DMS79 treated with DMSO at 0.1 percent for 48 hours (cell line): ENCODE measurements at places on chromosomes 16 and 17.

- DNase-seq = no peak
These were observed 29.0 kb downstream of the TIMM22 start for GRCh38 chr17:1025733-1026598.

GRCh38 chr17:1511290-1511689, 5.1 kb downstream of the INPP5K start:
- DNase-seq = no peak

DNA sequence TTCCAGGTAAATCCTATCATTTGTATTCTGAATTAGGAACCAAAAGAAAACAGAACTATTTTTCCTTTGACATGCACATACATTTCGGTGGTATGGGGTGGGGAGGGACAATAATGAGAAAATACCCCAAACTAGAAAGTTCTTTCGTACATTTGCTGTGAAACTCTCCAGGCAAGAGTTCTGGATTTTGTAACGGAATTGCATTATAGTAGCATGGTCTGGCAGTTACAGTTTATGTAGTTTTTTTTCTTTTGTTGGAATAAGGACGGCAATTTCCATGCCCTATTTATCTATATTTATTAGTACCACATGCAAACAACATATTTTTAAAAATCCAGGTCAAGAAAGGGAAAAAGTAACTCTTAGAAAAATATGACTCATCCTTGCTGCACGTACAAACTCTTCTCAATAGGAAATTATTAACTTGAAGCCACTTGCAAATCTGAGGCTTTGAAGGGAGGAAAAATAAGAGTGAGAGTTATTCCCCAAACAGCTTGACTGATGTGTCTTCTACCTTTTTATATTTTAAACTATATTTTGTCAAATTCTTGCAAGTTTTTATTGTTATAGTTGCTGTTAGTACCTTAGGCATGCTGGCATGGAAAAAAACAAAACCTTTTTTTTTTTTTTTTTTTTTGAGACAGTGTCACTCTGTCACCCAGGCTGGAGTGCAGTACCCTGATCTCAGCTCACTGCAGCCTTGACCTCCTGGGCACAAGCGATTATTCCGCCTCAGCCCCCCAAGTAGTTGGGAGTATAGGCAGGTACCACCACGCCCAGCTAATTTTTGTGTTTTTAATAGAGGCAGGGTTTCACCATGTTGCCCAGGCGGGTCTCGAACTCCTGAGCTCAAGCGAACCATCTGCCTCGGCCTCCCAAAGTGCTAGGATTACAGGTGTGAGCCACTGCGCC, 69.3 kb downstream of the WWP2 start:
- no peak for DNase-seq

- DNase-seq = peak; percentile 56
These were observed 408.7 kb downstream of the SLC39A11 start for GRCh38 chr17:72683506-72684404.

DNA sequence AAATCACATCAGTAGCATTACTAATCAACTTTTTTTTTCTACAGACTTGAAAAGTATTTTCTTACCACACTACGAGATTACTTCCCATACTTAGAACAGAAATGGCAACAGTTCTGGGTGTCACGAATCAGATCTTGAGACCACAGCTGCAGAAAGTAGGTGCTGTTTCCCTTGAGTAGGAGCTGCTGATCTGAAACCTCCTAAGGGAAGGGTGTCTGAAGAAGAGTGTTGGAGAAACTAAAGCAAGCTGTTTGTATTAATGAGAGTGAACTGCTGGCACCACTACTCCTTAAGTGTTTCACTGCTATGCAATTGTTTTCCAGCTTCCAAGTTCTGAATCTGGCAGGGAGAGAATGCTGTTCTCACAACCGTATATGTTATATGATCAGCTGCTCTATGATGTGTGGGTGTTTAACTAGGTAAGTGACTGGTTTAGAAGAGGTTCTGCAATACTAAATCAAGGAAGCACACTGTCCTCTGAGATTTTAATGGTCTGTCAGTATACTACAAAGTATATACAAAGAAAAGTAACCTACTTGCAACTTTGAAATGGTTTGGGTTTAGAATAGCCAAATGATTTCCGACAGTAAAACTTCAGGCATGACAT, 3.3 kb downstream of the ZNF652 start:
- DNase-seq = no peak

DNA sequence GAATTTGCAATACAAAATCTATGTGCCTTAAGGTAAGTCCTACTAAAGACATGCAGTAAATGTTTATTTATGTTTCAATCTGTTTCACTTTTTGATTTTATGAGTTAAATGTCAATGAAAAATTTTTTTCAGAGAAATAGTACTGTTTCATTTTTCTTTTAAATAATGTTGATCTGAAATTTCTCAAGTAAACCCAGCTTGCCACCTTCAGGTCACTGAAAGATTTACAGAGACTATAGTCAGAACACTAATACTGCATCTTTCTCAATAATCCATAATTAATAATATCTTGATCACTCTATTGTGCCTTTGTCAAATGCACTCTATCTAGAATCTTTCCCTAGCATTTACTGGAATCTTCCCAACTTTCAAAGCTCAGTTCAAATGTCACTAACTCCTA, 6.5 kb upstream of the DHX40 start:
- DNase-seq = no peak

DNA sequence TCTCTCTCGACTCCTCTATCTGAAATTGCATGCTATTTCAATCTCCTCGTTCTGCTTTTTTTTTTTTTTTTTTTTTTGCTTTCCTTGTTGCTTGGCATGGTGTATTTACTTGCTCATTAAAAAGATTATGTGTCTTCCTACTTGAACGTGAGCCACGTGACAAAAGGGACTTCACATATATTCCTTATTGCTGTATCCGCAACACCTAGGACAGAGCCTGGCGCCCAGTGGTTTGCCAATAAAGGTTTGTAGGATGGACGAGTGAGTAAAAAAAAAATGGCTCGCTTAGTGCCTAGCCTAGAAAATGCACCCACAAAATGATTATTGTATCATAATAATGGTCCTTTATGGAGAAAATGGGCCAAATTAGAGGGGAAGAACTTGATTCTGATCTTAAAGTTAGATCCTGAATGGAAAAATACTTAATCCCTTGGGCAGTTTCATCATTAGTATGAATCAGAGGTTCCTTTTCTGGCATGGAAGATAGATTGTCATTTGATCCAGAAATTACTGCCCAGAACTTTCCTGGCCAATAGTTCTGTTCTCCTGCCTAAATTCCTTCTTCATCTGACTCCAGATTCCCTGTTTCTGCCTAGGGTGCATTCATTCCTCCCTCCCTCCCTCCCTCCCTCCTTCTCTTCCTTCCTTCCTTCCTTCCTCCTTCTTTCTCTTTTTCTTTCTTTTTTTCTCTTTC, 13.6 kb upstream of the TMEM220 start:
- no peak for DNase-seq

DNA sequence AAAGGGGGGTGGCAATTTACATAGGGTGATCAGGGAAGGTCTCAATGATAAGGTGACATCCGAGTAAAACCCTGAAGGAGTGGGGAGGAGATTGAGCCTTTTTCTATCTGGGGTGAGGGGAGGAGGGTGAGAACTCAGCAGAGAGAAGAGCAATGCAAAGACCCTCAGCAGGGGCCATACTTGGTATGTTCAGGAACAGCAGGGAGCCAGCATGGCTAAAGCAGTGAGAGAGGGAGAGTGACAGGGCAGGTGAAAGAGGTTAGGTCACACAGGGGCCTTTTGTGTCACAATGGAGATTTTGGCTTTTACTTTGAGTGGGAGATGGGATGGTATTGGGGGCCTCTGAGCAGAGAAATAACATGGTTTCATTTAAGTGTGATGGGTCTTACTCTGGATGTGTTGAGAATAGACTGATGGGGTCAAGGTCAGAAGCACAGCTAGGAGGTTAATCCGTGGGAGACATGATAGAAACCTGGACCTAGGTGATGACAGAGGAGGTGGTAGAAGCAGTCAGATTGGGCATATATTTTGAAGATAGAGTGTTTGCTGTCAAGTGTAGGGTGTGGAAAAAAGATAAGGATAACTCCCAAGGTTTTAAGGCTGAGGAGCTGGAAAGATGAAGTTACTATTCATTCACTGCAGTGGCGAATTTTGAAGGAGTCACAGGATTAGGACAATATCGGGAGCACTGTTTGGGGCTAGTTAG, 6.2 kb downstream of the SP2 start:
- no peak for DNase-seq

DNA sequence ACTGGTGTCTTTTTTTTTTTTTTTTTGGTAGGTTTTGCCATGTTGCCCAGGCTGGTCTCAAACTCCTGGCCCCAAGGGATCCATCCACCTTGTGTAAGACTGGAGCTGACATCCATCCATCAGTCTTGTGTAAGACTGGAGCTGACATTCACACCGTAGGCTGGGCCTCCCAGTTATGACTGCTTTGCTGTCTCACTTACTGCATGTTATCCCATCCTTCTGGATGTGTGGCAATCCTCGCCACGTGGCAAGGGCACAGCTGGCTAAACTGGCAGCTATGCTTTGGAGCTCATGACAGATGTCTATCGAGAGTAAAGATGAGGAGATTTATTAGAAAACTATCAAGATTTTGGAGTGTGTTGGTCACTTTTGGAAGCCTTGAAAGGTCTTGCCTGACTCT, 115.1 kb downstream of the ABCA8 start:
- no peak for DNase-seq
